ENCODE measurements at places on chromosomes 3 and 15. TPM values are rescaled to one million over a fixed set of nuclear protein-coding genes. Genes with fewer than 3 reads are reported as not detected.
A peak's percentile ranks its signal among the peaks of the same experiment; 100 is the strongest.

DNA sequence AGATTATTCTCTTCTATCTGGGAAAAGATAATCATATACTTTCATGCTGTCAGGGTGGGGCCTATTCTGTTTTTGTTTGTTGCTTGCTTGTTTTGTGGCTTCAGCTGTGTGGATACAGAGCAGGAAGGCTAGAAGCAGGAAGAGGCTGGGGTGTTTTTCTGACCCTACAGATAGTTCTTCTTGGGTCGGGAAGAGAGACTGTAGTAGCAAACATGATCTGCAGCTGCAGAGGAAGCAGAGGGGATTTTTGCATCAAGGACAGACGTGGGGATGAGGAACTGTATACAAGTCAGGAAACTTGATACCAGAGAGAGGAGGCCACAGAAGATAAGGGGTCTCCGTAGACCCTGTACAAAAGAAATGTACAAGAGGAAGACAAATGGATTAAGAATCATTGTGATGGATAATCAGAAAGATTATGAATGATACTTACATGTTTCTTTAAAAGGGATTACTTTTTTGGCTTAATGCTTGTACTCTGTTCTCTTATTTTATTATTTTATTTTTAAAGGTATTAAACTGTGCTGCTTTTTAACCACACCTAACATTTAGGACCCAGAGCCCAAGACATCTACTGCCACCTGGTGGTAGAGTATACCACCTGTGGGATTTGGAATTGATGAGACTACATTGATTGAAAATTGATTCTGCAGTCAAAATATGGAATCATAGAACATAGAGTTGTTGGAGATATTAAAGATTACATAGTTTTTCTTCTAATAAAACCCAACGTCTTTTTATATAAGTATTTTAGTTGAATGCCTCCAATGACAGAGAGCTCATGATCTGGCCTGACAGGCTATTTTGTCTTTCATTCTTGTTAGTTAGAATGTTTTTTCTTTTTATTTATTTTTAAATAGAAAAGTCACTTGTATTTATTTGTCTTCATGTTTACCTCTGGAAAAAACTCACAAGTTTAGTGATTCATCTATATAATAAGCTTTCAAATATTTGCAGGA is 87.3 kb upstream of the ROPN1 start:
- H3K36me3 ChIP-seq, result no peaks in the 10 kb centered on the region
- no peaks in the 10 kb centered on the region for H3K27me3 ChIP-seq
- no peak overlapping the region for H3K4me3 ChIP-seq
- no peak overlapping the region for H3K27ac ChIP-seq
- peaks cover 20% of the 10 kb centered on the region for H3K4me1 ChIP-seq

DNA sequence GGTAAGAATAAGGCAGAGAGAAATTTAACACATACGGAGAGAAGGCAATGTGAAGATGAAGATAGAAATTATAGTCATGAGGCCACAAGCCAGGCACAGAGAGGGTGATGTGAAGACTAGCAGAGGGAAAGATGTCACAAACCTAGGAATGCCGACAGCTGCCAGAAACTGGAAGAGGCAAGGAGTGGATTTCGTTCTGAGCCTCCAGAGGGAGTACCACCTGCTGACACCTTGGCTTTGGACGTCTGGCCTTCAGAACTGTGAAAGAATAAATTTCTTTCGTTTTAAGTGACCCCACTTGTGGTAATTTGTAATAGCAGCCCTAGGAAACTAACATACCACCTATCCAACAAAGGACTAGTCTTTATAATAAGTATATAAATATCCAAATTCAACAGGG is 5.0 kb upstream of the SGO1 start:
- no peak overlapping the region for H3K27ac ChIP-seq
- no peaks in the 10 kb centered on the region for H3K36me3 ChIP-seq
- H3K4me1 ChIP-seq, result no peaks in the 10 kb centered on the region
- H3K4me3 ChIP-seq, result no peak overlapping the region
- peak; percentile 13 for DNase-seq

DNA sequence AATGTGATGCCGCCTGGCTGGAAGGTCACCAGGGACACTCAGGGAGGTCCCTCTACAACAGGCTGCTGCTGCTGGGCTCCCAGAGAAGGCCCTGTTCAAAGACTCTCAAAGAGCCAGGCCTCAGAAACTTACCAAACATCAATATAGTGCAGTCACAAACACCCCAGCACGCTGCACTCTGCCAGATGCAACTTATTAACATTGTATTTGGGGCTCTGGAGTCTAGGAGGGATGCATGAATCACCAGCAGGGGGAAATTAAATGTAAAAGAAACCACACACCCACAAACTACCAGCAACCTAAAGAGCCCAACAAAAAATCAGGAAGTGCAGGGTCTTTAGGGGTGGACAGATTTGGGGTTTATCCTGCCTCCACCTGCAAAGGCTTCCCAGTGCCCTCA is 74.6 kb upstream of the SPATA12 start:
- H3K4me3 ChIP-seq, result no peak overlapping the region
- H3K4me1 ChIP-seq, result peaks cover 26% of the 10 kb centered on the region
- H3K36me3 ChIP-seq, result no peaks in the 10 kb centered on the region
- peaks cover 3% of the 10 kb centered on the region for H3K27me3 ChIP-seq
- DNase-seq, result no peak

MAGEL2 gene
- 11.2 TPM for total RNA-seq

DNA sequence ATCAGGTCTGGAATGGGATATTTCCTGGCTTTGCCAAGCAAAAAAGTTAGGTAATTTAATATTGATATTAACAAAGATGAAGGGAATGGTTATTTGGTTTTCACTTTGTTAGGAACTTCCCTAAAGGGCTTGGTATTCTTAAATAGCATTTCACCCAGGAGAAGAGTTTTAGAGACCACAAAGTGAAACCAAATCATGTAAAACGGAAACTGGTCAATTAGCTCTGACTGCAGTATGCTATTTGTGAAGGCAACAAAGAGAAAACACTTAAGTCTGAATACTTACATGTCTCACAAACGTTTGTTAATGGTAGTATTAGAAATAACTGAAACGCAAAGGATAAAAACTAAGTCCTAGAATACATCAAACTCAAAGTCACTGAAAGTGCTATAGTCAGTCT is 32.4 kb upstream of the SETMAR start:
- H3K27ac ChIP-seq, result no peak overlapping the region
- H3K4me3 ChIP-seq, result no peak overlapping the region
- H3K4me1 ChIP-seq, result no peaks in the 10 kb centered on the region
- DNase-seq, result no peak

DNA sequence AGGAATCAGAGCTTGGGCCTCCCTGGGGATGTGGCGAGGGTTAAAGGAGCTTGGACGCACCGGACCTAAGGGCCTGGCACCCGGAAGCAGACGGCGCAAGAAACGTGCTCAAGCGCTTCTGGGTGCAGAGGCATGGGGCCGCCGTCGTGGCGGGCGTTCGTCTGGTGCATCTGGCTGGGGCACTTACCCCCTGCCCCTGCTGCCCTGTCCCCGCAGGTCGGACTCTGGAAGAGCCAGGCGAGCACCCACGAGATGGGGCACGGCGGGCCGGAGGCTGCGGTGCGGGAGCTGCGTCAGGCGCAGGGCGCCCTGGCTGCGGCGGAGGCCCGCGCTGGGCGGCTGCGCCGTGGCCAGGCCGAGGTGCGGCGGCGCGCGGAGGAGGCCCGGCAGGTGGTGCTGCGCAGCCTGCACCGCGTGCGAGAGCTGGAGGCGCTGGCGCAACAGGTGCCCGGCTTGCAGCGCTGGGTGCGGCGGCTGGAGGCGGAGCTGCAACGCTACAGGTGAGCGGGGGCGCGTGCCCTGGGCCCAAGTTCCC is 2.5 kb downstream of the EFCC1 start:
- peaks cover 23% of the 10 kb centered on the region for H3K4me1 ChIP-seq
- H3K4me3 ChIP-seq, result peak overlapping the region; percentile 54
- no peaks in the 10 kb centered on the region for H3K36me3 ChIP-seq
- peaks cover 97% of the 10 kb centered on the region for H3K27me3 ChIP-seq

ANKRD63 gene
- 1.2 TPM for total RNA-seq

DNA sequence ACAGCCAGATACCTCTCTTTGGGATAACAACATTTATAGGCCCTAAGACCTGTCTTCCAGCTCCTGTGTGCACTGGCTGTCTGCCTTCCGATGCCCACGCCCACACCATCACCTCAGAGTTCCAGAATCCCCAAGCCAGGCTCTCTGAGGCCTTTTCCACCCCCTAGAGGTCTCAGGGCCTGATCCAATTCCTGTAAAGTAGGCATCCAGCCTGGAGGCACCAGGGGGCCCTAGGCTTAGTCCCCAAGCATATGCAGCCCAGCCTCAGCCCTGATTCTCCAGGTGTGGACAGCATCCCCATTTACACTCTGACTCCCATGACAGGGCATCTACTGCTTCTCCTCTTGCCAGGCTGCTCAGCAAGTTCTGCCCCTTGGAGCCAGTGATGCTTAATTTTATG is 72.7 kb upstream of the CORO2B start:
- H3K27ac ChIP-seq, result no peak overlapping the region
- H3K4me3 ChIP-seq, result no peak overlapping the region
- H3K27me3 ChIP-seq, result peaks cover 3% of the 10 kb centered on the region
- no peak for DNase-seq

KIF7 gene
- total RNA-seq, result 21.3 TPM

UPK1B gene
- 0.41 TPM for total RNA-seq

All from WTC11 (cell line).